ENCODE measurements at places on chromosomes 12 and 14. TPM values are rescaled to one million over a fixed set of nuclear protein-coding genes. Genes with fewer than 3 reads are reported as not detected.

DNA sequence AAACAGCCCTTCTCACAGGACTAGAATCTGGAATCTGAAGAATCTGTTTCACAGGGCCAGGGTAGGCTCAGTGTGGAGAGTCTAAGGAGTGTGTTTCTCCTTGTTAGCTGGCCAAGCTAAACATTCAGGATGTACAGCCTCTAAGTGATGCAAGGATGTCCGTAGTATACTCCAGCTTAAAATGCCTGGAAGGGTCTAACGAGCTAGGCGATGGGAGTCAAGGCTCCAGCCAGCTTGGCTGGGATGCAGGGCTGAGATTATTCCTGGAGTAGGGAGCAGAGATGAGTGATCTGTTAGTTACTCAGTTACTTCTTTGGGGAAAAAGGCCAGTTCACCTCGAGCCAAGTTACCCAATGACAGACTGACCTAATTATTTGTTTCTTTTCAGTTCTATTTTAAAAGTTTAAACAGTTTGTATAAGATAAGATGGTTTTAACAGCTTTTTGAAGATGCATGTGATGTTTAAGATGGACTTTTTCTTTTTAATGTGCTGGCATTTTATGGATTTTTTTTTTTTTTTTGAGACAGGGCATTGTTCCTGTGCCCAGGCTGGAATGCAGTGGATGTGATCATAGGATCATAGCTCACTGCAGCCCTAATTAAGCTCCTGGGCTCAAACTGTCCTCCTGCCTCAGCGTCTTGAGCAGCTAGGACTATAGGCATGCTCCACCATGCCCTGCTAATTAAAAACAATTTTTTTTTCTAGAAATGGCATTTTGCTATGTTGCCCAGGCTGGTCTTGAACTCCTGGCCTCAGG is 41.1 kb downstream of the SYNE2 start:
- no peak for DNase-seq

IL22 gene
- polyA plus RNA-seq, result not detected

ADAMTS20 gene
- 1.2 TPM for polyA plus RNA-seq

DAD1 gene
- polyA plus RNA-seq, result 232 TPM

Data from left kidney (tissue), 8 donors.